ENCODE measurements at places on chromosomes 1 and 21.

GRCh38 chr1:206679738-206680211 is 4.9 kb upstream of the MAPKAPK2 start:
- DNase-seq = peak; percentile 93

GRCh38 chr1:223813645-223814044 is 32.1 kb downstream of the TP53BP2 start:
- no peak for DNase-seq

- DNase-seq = no peak
Measured at GRCh38 chr21:33880626-33881025, 35.0 kb downstream of the ATP5PO start.

DNA sequence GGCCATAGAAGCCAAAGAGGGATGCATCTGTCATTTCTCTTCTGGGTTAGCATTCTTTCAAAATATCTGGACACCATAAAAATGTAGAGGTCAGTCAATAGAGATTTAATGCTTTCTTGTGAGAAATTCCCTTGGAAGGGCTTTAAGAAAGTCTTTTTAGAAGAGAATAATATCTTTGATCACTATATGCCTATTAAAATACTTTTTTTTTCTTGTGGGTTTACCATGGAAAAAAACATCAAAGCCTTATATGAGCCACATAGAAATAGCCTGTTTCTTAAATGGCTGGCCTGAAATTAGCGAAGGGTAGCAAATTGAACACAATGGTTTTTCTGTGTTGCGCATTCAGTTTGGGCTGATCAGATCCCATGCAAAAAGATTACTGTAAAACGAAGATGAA is 36.8 kb downstream of the BACE2 start:
- no peak for DNase-seq

DNA sequence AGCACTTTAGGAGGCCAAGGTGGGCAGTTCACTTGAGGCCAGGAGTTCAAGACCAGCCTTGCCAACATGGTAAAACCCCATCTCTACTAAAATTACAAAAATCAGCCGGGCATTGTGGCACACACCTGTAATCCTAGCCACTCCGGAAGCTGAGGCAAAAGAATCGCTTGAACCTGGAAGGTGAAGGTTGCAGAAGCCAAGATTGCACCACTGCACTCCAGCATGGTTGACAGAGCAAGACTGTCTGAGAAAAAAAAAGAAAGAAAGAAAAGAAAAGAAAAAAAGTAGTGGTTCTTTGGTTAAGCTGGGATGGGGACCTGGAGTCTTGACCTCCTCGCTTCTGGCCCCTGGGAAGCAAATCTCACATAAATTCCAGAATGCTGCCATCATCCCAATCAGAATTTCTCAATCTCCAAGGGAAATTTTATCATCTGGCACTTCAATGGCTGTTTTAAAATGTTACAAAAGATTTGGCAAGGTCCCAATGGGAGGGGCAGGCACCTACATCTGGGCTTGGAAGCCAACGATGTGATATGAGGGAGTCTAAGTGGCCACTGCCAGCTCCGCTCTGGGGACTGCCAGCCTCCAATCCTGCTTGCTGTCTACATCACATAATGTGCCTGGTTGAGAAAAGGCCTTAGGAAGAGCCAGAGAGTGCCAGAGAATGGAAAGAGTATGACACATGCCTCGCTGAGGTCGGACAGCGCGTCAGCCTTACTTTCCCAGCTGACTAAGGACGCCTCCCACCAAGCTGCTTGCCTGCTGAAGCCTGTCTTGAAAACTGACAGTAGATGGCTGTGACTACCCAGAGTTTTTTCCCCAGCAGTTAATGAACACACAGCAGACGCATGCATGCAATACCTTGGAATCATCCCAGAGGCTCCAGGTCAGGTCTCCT is 42.1 kb upstream of the SRP9 start:
- DNase-seq = no peak

GRCh38 chr1:89620664-89621063 is 12.3 kb upstream of the LRRC8C start:
- DNase-seq = no peak

DNA sequence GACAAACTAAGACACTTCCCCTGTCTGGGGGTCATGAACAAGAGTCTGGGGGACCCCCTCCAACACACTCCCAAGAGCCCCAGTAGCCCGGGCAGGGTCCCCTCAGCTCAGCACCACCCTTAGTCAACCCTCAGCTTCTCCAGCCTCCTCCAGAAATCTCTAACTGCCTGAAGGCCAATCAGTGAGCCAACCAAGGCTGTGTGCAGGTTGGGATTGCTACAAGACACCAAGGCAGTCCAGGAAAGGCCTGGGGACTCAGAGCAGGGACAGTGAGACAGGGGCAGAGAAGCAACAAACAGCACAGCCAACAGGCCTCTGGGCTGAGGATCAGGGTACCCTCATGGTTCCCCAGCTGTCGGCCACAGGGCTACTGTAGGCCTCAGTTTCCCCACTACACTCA is 13.3 kb downstream of the SMIM12 start:
- DNase-seq = no peak

DNA sequence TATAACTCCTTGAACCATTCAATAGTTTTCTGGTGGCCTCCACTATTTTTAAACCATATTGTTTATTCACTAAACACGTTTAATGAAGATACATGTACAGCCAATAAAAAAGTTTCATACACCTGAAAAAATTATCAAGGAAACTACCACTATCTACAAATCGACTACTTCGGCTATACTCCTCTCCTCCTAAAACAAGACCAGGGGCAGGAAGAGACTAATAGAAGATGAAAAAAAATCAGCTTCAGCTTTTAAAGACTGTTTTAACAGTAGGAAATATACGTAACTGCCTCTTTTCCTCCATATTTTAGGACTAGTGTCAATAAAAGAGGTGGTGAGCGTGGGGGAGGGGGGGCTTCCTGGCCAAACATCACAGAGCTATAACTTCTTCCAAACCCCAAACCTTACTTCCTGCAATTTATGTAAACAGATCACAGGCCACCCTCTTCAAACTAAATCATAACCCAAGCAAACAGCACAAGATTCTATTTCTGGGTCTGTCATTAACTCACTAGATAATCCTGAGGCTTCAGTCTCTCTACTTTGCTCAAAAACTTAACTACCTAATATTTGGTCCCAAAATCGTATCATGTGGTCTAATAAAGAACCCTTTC is 15.1 kb downstream of the FOXJ3 start:
- no peak for DNase-seq

GRCh38 chr1:226738995-226739695 is at the start of gene ITPKB:
ITPKB (minus strand) TSS chr1:226739282; CDS start chr1:226737458, 1,824 bp downstream.
- peak; percentile 82 for DNase-seq

DNA sequence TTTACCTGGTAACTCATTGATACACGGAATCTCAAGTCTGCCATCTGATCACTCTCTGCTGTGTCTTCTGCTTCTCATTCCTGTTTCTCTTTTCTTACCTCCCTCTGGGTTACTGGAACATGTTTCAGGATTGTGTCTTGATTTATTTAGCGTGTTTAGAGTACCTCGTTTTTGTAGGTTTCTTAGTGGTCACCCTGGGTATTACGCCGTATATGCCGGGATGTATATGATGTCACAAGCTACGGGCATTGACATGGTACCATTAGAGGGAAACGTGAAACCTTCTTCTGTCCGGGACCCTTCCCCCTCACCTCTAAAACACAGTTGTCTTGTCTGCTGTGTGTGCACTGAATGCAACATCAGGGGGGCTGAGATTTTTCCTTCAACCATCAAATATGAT is 2.8 kb downstream of the ACTRT2 start:
- peak; percentile 69 for DNase-seq

GRCh38 chr1:84103197-84103992 is 40.7 kb upstream of the PRKACB start:
- no peak for DNase-seq

DNA sequence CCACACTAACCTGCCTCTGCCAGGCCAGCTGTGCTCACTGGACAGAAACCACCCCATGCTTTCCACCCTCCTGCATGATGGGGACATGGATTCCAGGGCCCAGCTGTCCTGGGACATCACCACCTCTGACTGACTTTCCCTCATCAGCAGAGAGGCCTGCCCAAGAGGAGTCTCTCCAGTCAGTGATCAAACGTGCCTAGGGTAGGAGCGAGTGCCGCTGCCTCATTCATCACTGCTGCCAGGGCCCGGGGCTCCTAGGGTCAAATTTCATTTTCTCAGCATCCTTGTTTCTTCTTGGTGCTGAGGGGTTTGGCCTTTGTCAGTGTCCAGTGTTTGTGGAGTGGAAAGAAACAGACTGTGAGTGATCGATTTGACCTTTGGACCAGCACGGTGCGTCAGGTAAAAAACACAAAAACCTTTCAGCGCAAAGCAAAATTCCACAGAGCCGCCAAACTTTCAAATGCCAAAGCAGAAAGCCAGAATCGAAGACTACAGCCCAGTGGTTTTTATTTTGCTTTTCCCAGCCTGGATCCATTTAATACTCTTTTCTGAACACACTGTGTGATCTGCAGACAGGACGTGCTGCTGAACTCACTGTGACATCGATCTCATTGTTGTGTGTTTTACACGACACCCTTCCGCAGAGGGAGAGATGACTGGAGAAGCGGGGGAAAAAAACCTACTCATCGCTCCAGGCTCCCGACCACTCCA is 43.2 kb downstream of the CAPN8 start:
- DNase-seq = no peak

DNA sequence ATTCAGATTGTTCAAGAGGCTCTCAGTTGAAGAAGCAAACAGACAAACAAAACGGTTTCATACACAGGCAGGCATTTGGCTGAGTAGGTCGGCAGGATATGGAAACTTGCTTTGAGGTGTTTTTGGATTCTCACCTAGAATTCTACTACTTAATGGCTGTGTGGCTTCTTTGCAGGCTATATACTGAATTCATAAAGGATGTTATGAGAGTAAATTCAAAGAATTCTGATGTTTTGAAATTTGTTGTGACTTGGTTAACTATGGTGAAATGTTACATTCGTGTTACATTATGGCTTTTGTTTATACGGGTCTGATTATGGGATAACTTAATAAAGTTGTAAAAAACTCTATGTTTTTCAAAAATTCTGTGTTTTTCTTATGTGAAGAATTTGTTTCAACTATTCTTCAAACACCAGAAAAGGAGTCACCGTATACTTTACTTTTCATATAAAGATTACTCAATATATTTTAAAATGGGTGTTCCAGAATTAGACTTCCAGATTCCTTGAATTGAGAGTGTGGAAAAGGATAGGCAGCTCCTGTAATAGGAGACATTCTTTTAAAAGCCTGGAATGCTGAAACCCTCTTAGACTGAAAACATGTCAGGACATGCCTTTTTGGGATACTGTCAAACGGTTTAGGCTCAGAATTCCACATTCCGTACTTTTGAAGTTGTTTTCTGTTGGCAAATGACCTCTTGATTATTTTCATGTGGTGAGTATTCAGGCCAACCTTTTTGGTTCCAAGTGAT is 8.2 kb upstream of the IRF2BP2 start:
- DNase-seq = no peak

- DNase-seq = no peak
Measured at GRCh38 chr1:198155253-198155652, 1.5 kb upstream of the NEK7 start.

DNA sequence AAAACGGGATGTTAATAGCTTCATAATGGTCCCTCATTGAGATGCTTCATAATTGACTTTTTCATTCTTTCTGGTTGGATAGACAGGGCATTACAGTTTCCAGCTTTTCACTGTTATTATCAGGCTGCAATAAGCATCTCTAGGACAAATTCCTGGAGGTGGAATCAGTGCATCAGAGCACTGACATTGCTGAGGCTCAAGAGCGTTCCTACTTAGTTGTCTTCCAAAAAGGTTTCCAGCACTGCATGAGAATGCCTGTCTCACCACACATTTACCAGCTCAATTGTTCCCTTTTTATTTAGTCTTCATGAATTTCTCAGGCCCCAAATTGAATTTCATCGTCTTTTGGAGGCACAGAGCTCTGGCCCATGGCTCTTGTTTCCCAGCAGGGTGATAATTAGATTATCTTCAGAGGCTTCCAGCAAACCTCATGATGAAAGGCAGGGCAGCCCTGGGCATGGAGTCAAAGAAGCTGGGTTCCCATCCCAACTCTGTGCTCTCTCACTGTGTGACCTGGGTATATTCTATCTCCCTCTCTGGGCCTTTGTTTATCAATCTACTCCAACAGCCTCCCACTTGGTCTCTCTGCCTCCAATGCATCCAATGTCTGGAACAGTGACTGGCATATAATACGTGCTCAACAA is 451.4 kb downstream of the PTPRU start:
- DNase-seq = no peak

DNA sequence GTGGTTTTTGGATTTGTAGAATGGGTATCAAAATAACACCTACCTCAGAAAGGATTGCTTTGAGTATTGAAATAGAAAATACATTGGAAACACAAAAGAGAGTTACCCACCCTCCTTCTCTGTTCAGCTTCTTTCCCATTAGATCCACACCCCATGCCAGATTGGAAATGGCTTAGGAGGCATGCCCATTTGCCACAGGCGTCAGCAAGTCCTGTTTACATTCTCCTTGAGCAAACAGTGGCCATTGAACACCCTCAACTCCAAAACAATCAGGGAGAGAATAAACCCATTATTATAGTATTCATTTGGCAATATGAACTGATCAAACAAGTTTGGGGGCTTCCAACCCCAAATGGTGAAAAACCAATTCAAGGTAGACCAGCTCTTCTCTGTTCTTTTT is 2.4 kb downstream of the ELAPOR1 start:
- no peak for DNase-seq

DNA sequence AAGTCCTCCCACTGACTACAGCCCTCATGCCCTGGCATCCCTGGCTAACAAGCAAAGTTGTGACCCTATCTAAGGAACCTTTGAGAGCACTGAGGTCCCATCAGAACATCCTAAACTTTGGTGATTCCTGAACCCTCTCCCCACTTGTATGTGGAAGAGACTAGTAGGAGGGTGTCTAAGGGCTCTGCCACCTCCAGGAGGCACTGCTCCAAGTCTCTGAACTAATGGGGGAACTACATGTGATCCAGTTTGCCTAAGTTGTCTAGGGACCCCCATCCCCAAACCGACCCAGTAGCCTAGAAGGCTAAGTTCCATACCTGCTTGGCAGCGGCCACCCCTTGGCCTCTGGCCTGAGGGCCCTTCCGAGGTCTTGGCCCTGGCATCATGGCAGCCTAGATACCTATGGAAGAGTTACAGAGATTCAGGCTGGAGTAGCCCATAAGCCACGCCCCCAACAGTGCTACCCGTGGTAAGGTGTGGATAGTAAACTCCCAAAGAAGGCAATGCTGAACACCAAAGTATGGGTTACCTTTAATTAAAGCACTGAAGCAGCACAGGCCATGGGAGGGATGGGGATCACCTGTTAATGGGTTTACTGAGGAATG is 1.7 kb downstream of the CC2D1B start:
- peak; percentile 13 for DNase-seq

GRCh38 chr1:1285102-1285571 is 4.9 kb downstream of the SCNN1D start:
- DNase-seq = no peak

GRCh38 chr1:241924080-241924808 is 33.3 kb upstream of the BECN2 start:
- DNase-seq = no peak

- no peak for DNase-seq
Measured at GRCh38 chr1:6753320-6754140, 31.7 kb upstream of the CAMTA1 start.

GRCh38 chr1:177871613-177872307 is 98.1 kb downstream of the SEC16B start:
- DNase-seq = no peak

GRCh38 chr1:30746212-30747032 is 11.2 kb downstream of the LAPTM5 start:
- DNase-seq = peak; percentile 21

Measured in NAMALWA (cell line).